ENCODE measurements at places on chromosomes 5 and 9.

- no peak for DNase-seq
These were observed 71.4 kb downstream of the SEMA4D start for GRCh38 chr9:89426384-89426961.

- DNase-seq, result no peak
These were observed 15.7 kb upstream of the FGD3 start for GRCh38 chr9:92931606-92932005.

DNA sequence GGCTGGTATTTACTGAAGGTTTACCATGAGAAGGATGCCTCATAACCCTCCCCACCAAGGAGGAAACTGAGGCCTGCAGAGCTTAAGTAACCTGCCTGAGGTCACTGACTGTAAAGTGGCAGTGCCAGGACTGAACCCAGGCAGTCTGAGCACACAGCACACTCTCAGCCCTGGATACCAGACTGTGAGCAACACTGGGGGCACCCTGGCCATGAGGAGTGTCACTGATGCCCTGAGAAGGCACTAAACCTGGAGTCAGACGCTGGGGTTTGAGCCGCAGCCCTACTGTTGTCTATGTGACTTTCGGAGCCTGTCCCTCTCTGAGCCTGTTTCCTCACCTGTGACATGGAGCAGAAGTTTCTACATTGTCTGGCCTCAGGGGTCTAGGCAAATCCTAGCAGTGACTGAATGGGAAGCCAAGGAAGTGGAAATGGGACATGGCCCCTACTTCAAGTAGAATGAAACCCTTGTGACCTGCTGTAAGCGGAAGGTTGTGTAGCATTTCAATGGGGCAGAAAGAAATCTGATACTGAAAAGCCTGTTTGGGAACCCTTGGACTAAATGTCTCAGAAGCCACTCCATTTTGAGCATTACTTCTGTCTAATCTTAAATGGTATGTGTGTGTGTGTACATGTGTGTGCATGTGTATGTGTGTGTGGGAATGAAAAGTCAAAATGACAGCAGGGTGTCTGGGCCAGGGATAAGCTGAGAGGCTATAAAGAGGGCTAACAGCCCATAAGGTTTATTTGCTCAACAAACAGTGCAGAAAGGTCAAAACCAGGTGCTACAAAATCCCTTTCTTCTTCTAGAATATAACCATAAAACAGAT is 36.0 kb downstream of the B4GALT1 start:
- no peak for DNase-seq

GRCh38 chr5:351084-351920 is 29.8 kb downstream of the AHRR start:
- DNase-seq, result no peak

DNA sequence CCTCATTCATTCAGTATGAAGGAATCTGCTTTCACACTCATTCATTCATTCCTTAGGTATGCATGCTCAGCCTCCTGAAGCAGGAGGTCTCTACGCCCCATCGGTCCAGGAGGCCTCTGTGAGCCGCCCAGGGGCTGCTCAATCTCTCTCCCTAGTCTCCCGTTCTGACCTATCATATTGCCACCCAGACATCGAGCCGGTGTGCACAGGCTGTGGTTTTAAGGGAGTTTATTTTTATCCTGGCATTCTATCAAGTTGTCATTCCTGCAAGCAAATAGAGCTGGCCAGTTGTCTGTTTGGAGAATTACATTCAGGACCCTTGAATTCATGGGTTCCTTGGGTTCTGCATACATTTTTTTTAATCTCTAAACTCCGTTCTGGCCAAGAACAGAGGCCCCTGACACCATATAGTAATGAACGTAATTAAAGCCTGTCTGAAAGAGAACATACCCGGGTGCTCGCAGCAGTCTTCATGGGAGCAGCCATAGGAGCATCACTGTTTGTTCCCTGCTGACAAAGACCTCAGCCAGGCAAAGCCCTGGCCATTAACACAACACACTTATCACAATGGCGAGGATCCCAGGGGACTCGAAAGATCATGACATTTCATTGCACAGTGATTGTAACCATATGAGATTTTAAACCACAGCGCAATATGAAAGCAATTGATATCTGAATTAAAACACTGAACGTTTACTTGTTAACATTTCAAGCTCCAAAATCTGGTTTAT is 80.9 kb downstream of the ADAMTS16 start:
- no peak for DNase-seq

GRCh38 chr5:3301306-3301705 is 294.3 kb upstream of the IRX1 start:
- DNase-seq, result no peak
